ENCODE measurements at places on chromosomes 12 and 14. TPM values are rescaled to one million over a fixed set of nuclear protein-coding genes. Genes with fewer than 3 reads are reported as not detected.

Gene SH2B3
- total RNA-seq: 148 TPM

Gene AVPR1A
- not detected for total RNA-seq

Gene GZMB
- total RNA-seq: not detected

Gene SIRT4
- 0.86 TPM for total RNA-seq

Gene MYF5
- not detected for total RNA-seq

Gene RHEBL1
- total RNA-seq: 1.6 TPM

Gene SDR9C7
- total RNA-seq: not detected

Gene KRT6B
- 0.29 TPM for total RNA-seq

Gene POP5
- total RNA-seq: 9.8 TPM

Gene PRB2
- total RNA-seq: not detected

Gene GLT8D2
- total RNA-seq: 28.2 TPM

Gene POTEG
- not detected for total RNA-seq

Gene SERPINA3
- under 0.01 TPM for total RNA-seq

All from placental pericyte (primary cell).